Thymus (tissue), 14 donors: ENCODE measurements at places on chromosomes 1 and 21. TPM values are rescaled to one million over a fixed set of nuclear protein-coding genes. Genes with fewer than 3 reads are reported as not detected.

DNA sequence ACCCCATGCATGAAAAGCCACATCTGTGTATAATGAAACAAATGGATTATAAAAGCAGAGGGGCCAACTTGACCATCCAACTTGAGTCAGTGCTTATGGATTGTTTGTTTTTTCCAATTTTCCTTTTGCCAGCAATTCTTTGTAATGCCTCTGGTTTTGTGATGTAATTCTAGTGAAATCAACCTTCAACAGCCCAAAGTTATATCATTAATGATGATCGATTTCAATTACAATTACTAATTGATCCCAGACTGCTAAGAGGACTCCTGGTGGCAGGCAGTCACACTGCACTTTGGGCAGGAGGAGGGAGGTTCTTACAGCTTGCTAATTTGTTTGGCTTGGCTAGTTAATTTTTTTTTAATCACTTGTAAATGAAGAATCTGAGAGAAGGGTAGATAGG, 552.3 kb downstream of the NUF2 start:
- H3K4me3 ChIP-seq: no peak overlapping the region
- H3K27me3 ChIP-seq: no peaks in the 10 kb centered on the region
- H3K4me1 ChIP-seq: no peaks in the 10 kb centered on the region
- H3K36me3 ChIP-seq: no peaks in the 10 kb centered on the region

The PCP4L1 gene
- total RNA-seq: 2.4 TPM

DNA sequence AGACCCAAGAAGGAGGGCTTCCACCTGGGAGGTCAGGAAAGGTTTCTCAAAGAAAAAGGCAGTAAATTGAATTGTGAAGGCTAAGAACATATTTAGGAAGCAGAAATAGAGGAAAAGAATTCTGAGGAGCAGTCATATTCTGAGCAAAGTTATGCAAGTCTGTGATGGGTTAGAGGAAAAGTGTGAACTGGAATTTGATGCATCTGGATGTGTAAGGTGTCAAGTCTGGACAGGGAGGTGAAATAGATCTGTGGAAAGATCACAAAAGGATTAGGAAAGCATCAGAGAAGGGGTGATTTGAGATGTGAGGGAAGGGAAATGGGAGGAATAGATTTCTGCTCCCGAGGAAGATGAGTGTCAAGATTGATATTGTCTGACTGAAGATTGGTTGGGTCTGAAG, 18.1 kb upstream of the PRDM2 start:
- no peaks in the 10 kb centered on the region for H3K27me3 ChIP-seq
- no peak overlapping the region for H3K4me3 ChIP-seq
- H3K4me1 ChIP-seq: no peaks in the 10 kb centered on the region
- DNase-seq: no peak
- no peaks in the 10 kb centered on the region for H3K36me3 ChIP-seq

DNA sequence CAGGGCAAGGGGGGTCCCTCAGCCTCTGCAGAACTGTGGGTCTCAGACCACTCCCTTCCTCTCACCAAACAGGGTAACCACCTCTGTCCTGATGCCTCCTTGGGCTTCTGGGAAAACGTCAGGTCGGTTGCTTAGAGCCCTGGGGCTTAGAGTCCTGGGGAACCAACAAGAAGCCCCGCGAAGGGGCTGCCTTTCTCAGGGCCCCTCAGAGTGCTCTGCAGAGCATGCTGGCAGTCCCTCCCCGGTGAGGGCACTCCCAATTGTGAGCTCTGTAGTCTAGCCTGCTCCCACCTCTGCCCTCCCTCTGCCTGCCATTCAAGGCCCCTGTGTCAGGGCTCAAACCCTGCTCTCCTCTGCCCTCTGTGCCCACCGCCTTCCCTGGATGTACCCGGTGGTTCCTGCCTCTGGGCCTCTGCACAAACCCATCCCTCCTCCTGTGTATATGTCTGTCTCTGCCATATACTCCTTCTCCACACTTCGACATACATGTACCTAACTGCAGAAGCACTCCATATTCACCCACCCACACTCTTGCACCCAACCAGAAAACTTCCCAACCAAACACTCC, 92.3 kb downstream of the DMRTB1 start:
- no peaks in the 10 kb centered on the region for H3K27me3 ChIP-seq
- no peak for DNase-seq
- no peaks in the 10 kb centered on the region for H3K4me1 ChIP-seq
- H3K27ac ChIP-seq: no peak overlapping the region
- H3K4me3 ChIP-seq: no peak overlapping the region

GRCh38 chr1:222413436-222413835, 134.5 kb downstream of the HHIPL2 start:
- H3K4me1 ChIP-seq: no peaks in the 10 kb centered on the region
- H3K27me3 ChIP-seq: no peaks in the 10 kb centered on the region
- DNase-seq: no peak
- H3K4me3 ChIP-seq: no peak overlapping the region
- H3K36me3 ChIP-seq: no peaks in the 10 kb centered on the region

- peak overlapping the region; percentile 88 for H3K4me3 ChIP-seq
- H3K27me3 ChIP-seq: no peaks in the 10 kb centered on the region
- peak overlapping the region; percentile 97 for H3K27ac ChIP-seq
- DNase-seq: peak; percentile 76
These were observed 69.0 kb downstream of the SLC35A3 start for GRCh38 chr1:100038660-100039287.

The ZBTB21 gene
- 5.4 TPM for total RNA-seq

- H3K27ac ChIP-seq: no peak overlapping the region
- no peaks in the 10 kb centered on the region for H3K36me3 ChIP-seq
- H3K4me3 ChIP-seq: no peak overlapping the region
- H3K27me3 ChIP-seq: no peaks in the 10 kb centered on the region
- no peak for DNase-seq
These were observed 185.6 kb downstream of the TOMM20 start for GRCh38 chr1:234942879-234943506.

GRCh38 chr1:119623678-119624077, 24.4 kb downstream of the ZNF697 start:
- H3K4me3 ChIP-seq: no peak overlapping the region
- no peaks in the 10 kb centered on the region for H3K36me3 ChIP-seq
- H3K27ac ChIP-seq: no peak overlapping the region
- no peak for DNase-seq
- no peaks in the 10 kb centered on the region for H3K4me1 ChIP-seq
- H3K27me3 ChIP-seq: no peaks in the 10 kb centered on the region

GRCh38 chr1:225425201-225425786, 2.5 kb downstream of the LBR start:
- H3K4me1 ChIP-seq: peaks cover 32% of the 10 kb centered on the region
- H3K27me3 ChIP-seq: no peaks in the 10 kb centered on the region
- H3K4me3 ChIP-seq: peak overlapping the region; percentile 97
- no peak for DNase-seq
- peaks cover 38% of the 10 kb centered on the region for H3K36me3 ChIP-seq

The ETNK2 gene
- 5.0 TPM for total RNA-seq
